ENCODE measurements at places on chromosomes 3 and 15.

DNA sequence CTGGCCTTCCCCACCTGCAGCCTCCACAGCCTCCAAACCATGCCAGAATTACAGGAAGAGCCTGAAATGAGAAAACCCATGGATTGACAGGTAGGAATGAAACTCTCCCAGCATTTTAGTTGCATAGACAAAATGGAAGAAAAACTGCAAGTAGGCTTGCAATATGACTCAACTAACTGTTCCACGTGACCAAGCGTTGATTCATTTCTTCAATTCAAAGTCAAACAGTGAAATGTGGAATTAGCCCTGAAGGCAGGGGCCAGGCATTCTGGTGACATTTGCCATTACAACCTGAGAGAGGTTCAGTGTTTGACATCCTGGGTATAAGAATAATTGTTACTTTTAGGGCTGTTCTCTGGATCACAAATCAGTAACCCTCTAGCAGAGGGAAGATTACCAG is 676.5 kb upstream of the CFAP20DC start:
- no peak for DNase-seq

GRCh38 chr3:157920822-157921700 is 185.2 kb downstream of the SHOX2 start:
- no peak for DNase-seq

DNA sequence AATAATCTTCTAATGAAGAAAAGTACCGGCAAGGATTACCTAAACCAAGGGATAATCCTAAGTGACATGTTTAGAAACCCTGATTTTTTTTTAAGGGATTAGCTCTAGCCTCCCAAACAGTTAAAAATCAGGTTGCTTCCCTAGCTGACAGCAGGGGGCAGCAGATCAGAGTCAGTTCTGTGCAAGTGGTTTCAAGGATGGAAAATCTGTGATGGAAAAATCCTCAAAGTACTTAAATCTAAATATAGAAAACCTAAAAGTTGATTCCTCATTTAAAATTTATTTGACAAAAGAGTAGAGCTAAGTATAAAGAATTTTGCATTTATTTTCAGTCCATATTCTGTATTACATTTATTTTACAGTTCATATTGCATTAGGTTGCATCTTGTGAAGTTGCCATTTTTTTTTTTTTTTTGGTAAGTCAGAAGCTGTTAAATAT is 107.6 kb downstream of the PEX5L start:
- DNase-seq, result peak; percentile 23

GRCh38 chr3:14976317-14976716 is 28.9 kb downstream of the NR2C2 start:
- DNase-seq, result no peak

DNA sequence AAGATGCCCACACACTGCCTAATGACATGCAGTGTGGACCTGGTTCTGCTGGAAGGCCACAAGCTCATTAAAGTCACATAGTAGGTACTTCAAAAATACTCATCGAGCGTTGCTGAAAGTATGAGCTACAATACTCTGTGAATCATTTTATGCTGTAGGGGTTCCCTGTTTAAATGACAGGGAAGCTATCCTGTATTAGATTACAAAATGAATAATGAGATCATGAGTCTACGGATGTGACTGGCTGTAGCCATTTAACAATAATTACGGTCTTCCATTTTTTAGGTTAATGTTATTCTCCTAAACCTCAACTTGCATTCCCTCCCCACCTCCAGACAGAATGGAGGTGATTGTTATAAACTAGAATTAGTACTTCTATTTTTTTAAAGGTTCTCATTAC is 128.2 kb upstream of the FAM3D start:
- no peak for DNase-seq

All from GM04504 (cell line).